ENCODE measurements at places on chromosomes 2 and 18. TPM values are rescaled to one million over a fixed set of nuclear protein-coding genes. Genes with fewer than 3 reads are reported as not detected.
A peak's percentile ranks its signal among the peaks of the same experiment; 100 is the strongest.

C2orf80 gene
- 35.4 TPM for polyA plus RNA-seq

KIF5C gene
- polyA plus RNA-seq, result 197 TPM

MDH1B gene
- 6.5 TPM for polyA plus RNA-seq

MYOM1 gene
- 15.4 TPM for polyA plus RNA-seq

CCDC142 gene
- 18.6 TPM for polyA plus RNA-seq

DNA sequence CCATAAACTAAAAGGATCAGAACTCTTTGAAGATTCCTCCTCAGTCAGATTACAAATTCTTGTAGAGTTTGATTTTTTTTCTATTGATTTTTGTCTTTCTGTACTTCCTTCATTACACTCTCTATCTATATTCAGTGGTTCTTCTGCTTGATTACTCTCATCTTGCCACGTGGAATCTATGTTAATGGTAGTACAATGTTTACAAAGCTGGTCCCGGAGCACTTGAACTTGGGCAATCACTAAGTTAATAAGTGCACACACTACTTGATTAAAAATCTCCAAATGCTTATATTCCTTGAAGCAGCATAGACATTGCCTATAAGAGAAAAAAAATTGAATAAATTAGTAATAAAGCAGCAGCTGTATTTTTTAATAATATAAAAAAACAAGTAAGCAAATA is 65.1 kb downstream of the USP34 start:
- DNase-seq, result no peak

- no peak for DNase-seq
Measured at GRCh38 chr2:132446444-132446843, 29.8 kb downstream of the GPR39 start.

GRCh38 chr2:111164078-111164477 is 43.4 kb downstream of the BCL2L11 start:
- no peak for DNase-seq

- no peak for DNase-seq
Measured at GRCh38 chr2:172119089-172119488, 16.4 kb upstream of the DLX2 start.

DNA sequence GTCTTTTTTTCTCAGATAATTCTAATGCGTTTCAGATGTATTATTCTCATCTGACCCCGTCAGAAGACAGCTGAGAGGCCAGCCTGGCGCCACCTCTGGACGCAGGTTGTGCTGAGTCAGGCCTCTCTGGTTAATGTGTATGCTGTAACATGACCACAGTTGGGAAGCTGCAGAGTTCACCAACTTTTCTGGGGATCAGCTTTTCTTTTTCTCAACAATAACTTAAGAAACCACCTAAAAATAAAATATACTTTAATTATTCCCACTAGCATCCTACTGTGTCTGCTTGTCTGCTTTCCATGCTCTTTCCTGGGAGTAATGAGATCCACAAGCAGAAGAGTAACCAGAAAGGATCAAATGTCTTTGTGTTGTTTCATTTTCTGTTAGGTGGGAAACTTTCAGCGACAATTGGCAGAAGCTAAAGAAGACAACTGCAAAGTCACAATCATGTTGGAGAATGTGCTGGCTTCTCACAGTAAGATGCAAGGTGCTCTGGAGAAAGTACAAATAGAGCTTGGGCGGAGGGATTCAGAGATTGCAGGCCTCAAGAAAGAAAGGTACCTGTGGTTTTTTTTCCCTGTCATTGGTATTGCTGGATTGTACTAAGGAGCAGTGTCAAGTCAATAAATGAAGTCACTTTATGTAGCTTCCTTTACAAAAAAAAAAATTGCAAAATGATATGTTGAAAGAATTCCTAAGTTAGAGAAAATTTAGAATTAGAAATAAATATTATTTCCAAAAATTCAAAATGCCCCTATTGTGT is 79.8 kb downstream of the CCDC150 start:
- peak; percentile 44 for DNase-seq

- DNase-seq, result no peak
Measured at GRCh38 chr2:158567208-158567607, 110.5 kb downstream of the PKP4 start.

GRCh38 chr2:10169581-10169980 is 47.0 kb downstream of the RRM2 start:
- no peak for DNase-seq

DNA sequence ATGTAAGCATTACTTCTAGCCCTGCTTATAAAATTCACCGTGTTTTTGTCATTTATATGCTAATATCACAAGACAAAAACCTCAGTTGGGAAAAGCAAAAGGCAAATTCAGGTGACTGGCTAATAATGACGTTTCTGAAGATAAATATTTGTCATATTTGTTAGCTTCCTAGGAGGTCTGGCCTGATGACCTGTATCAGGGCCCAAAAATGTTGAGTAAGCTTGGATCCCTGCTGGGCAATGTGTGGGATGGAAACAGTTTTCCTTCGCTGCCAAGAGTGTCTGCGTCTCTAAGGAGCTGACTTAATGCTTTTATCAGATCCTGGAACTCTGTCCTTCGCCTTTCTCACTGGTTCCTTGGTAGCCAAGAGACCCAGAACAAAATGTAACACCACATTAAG is 230.1 kb upstream of the PXDN start:
- no peak for DNase-seq

DNA sequence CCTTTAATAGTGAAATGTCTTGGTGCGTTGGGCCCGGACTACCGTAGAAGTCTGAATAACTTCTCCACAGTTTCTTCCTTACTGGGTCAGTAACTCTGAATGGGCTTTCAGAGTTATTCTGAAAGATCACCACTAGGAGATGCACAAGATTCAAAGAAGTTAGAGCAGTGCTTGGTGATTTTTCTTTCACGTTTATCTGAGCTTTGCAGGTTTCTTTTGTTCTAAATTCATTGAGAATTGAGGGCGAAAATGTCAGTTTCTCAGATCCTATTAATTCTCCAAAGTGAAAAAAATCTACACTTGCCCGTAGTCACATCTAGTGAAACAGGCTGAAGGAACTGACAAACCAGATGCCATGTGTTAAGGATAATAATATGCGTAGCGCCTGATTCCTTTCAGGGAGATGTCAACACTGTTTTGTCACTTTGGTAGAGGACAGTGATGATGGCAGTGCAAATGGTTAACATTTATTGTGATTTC is 70.1 kb downstream of the QPCT start:
- peak; percentile 57 for DNase-seq

DNA sequence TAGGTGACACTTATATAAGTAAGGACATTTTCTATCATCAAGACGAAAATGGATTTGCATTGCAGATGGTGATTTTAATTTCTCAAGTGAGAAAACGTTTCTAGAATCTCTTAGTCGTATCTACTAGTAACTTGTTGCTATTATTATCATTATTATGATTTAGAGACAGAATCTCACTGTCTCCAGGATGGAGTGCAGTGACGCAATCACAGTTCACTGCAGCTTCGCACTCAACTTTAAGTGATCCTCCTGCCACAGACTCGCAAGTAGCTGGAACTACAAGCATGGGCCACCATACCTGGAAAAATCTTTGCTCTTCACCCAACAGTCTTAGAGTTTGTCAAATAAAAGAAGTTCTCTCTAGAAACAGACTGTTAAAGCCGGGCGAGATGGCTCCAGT is 37.6 kb upstream of the DDX18 start:
- no peak for DNase-seq

GRCh38 chr2:137192366-137193310 is 427.3 kb downstream of the THSD7B start:
- no peak for DNase-seq

DNA sequence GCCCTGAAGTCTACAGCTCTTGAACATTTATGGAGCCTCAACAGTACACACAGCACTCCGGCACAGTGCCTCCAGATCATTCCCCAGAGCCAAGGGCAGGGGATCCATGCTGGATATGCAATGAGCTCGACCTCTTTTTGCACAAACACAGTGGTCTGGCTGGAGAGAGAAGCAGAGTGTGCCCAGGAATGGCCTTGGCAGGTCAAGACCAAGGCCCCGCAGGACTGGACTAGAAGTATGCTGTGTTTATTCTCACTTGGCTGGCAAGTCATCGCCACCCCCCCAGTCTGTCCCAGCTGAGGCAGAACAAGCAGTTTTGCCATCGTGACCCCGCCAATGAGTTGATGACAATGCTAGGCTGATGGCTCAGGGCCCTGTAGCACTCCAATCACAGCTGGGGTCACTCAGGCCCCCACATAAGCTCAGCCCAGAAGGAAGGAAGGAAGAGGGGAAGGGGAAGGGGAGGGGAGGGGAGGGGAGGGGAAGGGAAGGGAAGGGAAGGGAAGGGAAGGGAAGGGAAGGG is 212.1 kb downstream of the TTC32 start:
- no peak for DNase-seq

- no peak for DNase-seq
Measured at GRCh38 chr18:51437280-51438271, 240.1 kb upstream of the MEX3C start.

- DNase-seq, result no peak
Measured at GRCh38 chr2:160876029-160876428, 284.2 kb upstream of the TANK start.

GRCh38 chr18:70907673-70908072 is 618.8 kb downstream of the SOCS6 start:
- no peak for DNase-seq

GRCh38 chr2:54000524-54000923 is 29.7 kb upstream of the PSME4 start:
- no peak for DNase-seq

GRCh38 chr2:219687882-219688559 is 60.6 kb downstream of the SLC4A3 start:
- no peak for DNase-seq

- DNase-seq, result no peak
Measured at GRCh38 chr2:16040271-16041010, 100.1 kb downstream of the MYCN start.

DNA sequence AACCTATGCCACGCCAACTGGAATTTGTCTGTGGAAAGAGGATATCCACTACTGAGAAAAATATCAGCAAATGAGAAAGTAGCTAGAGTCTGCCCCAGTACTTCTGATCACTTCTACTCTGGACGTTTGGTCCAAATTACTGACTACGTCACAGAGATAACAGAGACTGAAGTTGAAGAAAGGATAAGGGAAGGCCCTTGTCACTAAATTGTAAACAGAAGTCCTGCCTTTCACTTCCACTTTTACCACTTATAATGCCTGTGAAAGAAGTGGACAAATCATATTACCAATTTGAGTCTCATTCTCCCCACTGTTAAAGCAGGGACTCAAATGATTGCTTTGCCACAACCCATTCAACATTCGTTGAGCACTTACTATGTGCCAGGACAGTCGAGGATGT is 173.9 kb upstream of the ERBB4 start:
- no peak for DNase-seq

GRCh38 chr2:16650287-16651249 is 15.1 kb downstream of the CYRIA start:
- no peak for DNase-seq

GRCh38 chr18:62778976-62779869 is 63.9 kb downstream of the PHLPP1 start:
- DNase-seq, result no peak
